ENCODE measurements at places on chromosomes 4 and X. TPM values are rescaled to one million over a fixed set of nuclear protein-coding genes. Genes with fewer than 3 reads are reported as not detected.

- no peak for DNase-seq
Observed at GRCh38 chr4:8886612-8887406, 15.2 kb upstream of the HMX1 start.

DNA sequence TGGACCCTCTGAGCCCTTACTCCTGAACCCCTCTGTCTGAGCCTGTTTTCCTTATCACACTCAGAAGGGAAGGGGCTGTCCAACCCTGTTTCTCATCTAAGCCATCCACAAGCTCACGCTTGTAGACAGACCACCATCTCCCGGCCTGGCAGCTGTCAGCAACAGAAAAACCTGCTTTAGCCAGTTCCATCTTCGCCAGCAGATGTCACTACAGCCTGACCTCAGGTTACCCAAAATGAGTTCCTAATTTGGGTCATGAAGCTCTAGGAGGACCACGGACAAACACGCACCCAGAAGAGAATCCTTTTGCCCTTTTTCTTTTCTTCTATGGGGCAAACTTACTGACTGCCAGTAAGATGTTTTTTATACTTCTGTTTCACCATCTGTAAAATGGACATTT is 445.4 kb downstream of the BCOR start:
- no peak for DNase-seq

DNA sequence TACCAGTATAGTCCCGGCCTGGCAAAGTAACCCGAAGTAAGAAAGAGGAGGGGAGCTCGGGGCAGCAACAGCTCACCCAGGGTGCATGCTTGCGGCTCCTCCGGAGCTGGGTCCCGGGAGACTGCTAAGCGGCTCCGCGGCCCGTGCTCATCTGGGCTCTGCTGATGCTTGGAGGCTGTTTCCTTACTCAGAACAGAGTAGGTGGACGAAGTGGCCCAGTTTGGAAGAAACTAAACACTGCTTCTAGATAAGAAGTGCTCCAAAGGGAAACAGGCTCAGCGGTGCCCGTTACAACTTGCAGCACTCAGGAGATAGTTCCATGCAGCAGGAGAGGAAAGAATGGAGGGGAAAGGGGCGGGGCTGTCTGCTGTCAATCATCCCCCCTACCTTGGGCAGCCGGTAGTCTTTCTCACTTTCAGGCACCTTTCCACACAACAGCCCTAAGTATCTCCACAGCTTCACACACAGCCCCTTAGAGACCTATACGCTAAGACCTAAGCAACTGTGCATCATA is at the start of gene COL4A6:
Gene COL4A6 (minus strand): TSS at position 313 of the 514 bp plus-strand sequence. CDS start 226 bp downstream, at position 87.
- peak; percentile 41 for DNase-seq

- DNase-seq = peak; percentile 13
Observed at GRCh38 chr4:27048429-27049238, 188.0 kb downstream of the STIM2 start.

GRCh38 chr4:8215001-8215427 is 15.9 kb downstream of the SH3TC1 start:
- no peak for DNase-seq

GRCh38 chr4:184347251-184348239 is 126.8 kb downstream of the IRF2 start:
- DNase-seq = peak; percentile 78

Gene BEX1
- 2.4 TPM for total RNA-seq

Gene HPF1
- total RNA-seq = 21.9 TPM

DNA sequence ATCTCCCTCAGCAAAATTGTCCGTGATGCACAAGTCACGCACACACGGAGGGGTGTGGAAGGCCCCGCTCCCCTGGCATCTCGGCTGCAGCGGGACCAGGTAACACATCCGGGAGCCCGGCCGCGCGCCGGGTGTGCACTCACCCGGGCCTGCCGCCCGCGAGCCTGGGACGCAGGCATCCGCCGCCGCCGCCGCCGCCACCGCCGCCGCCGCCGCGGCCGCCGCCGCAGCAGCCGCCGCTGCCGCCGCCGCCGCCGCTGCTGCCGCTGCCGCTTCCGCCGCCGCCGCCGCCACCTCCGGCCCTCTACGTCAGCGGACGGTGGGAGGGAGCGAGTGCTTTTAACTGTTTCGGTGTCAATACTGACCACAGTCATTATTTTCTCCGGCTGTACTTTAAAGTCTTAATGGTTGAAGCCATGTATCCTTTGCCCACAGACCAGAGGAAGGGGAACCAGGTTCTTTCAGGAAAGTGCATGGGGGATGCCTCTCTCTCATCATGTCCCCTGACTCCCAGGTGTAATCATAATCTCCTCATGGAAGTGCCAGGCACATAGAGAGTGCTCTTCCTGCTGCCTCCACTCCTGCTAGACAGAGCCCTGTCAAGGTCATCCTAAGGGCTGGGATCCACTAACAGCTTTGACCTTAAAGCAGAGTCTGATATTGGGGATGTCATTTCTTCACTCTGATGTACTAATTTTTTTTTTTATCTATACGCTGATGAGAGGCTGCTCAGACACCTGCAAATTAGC is 38.0 kb downstream of the MAGEE2 start:
- no peak for DNase-seq

- no peak for DNase-seq
Observed at GRCh38 chr4:148332486-148332885, 109.7 kb downstream of the NR3C2 start.

DNA sequence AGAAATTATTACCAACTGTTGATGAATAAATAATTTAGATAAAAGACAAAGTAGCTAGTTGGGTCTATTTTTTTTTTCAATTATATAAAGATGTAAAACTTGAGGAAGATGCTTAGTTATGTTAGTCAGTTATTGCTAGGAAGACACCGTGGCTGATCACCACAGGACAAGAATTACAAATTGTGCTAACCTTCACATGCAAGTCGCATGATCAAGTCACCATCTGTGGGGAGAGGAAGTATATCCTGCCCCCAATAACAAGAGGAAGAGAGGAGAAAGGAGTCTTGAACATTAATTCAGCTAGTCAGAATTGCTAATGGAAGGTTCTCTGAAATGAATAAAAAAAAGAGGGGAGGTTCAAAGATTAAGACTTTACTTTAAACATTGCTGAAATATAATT is 52.3 kb downstream of the CPEB2 start:
- DNase-seq = no peak

DNA sequence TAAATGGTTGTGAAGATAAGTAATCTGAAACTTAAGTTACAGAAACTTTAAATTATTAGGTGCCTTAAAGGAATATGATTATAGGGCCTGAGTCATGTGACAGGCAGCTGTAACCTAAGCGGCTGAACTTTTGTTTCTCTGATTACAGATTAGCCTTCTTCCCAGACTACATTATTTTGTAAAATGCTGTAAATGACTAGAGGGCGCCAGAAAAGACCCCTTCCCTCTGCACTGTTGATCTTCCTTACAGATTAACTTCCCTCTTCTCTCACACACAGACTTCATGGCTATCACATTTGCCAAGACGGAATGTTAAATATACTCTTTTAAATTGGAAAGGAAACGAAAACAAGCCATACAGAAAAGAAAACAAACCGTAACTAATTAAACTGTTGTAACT is 96.6 kb downstream of the EVC2 start:
- DNase-seq = no peak

GRCh38 chr4:74013264-74013663 is 14.8 kb upstream of the CXCL5 start:
- no peak for DNase-seq

DNA sequence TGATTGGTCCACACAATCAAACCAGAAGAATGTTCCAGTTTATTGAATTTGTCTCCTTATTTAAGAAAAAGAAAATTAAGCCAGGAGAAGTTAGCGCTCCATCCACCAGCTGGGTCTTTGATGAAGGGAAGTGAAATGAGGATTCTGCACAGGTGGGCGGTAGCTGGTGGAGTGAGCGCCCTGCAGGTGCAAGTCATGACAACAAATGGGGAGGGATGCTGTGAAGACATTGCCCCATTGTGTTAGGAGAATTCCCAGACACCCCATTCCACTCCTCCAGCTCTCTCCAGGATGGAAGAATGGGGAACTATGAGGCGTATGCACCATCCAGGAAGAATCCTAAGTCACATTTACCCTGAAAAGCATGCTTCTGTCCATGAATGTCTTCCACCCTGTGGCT is 22.9 kb downstream of the PLRG1 start:
- no peak for DNase-seq
